Endothelial cell of umbilical vein (primary cell): ENCODE measurements at places on chromosomes 5 and 9. TPM values are rescaled to one million over a fixed set of nuclear protein-coding genes. Genes with fewer than 3 reads are reported as not detected.
A peak's percentile ranks its signal among the peaks of the same experiment; 100 is the strongest.

DNA sequence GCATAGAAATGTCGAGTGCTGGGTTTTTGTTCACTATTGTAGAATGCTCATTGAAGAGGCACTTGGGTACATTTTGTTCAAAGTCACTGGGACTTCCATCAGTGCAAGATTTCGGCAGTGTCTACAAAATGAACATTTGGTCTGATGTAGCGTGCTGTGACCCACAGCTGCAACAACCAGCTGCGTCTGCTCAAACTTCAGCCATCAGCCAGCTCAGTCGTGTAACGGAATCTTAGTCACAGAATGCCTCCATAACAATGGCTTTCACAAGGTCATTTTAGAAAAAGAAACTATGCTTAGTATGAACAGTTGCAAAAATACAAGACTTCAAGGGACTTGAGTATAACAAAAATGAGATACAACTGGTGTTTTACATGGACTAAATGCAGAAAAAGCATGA is 828.1 kb upstream of the GRAMD2B start:
- no peak for DNase-seq

DNA sequence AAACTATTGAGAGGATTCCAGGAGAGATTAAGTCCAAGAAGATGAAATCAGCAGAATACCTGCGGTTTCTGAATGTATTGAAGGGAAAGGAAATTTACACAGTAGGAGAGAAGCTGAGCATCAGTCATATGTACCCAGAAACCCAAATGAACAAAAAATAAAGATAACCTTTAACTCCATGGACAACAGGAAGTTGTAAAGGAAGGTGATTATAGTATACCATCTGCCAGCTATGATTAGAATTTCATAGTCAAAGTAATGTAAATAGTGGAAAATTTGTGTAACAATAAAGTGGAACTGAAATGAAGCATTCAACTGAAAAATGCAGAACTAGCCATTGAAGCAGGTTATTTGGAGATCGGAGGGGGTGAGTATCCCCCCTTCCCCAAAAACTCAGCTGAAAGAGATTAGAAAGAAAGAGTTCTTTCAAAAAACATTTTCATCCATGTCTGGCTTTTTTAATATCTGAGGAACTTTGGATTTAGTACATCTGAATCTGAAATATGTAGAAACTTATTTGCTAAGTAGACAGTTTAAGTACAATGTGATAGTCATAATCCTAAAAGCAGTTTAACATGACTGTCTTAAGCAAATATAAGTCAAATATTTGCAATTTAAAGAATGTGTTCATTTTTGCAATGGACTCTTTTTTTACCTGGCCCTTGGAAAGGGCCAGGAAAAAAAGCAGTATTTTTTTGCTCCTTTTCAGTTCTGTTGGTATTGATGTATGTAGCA is 58.4 kb downstream of the APC start:
- DNase-seq = peak; percentile 60

DNA sequence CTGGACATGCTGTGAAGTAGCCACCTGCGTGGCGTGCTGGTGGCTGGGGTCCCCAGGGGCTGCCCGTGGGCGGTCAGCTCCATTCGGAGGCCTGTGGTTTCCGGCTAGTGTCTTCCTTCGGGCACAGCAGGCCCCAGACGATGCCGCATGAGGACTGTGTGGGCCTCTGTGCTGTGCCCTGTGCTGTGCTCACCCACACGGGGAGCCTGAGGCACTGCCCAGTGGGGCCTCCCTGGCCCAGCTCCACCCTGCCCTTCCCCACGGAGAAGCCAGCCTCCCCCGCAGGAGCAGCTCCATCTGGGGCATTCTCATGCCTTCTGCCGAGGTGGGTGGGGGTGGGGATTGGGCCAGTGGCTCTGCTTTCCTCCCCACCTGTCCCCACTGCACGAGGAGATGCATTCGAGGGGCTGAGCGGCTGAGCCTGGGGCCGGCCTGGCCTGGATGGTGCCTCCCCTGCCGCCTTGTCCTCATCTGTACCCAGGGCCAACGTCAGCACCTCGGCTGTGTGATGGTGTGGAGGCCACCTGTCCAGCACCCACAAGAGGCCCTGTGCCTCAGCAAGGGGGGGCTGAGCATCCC is 24.2 kb downstream of the RXRA start:
- DNase-seq = no peak

DNA sequence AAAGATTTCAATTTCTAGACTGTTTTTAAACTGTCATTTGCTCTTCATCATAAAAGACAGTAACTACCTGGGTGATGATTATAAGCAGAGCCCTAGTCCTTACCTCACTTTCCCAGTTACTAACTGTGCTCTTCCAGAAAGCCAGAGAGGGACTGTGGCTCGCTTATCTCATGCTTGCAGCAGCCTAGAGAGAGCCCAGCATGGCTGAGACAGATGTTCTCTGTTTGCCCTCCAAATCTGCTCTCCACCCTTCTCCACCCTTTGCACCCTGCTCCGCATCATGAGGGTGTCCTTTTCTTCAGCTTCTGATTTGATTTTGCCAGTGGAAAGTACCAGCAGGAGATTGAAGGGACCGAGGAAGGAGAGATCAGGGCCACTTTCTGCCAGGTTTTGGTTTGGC is 61.2 kb upstream of the SELENOP start:
- no peak for DNase-seq

The NTRK2 gene
- 0.05 and 0.13 TPM in 2 replicates for total RNA-seq

The SEPTIN8 gene
- total RNA-seq = 77.2 and 82.1 TPM in 2 replicates

The BNC2 gene
- total RNA-seq = 33.1 and 34.3 TPM in 2 replicates

The DND1 gene
- 1.1 TPM in 2 replicates for total RNA-seq
